Kidney (tissue), 22 donors: ENCODE measurements at places on chromosomes 11 and 22. TPM values are rescaled to one million over a fixed set of nuclear protein-coding genes. Genes with fewer than 3 reads are reported as not detected.

The OVOL1 gene
- polyA plus RNA-seq = 6.7 TPM

The PTPN5 gene
- 0.17 TPM for polyA plus RNA-seq

The OR5A1 gene
- polyA plus RNA-seq = not detected

The ANKK1 gene
- 0.19 TPM for polyA plus RNA-seq

The XKR3 gene
- polyA plus RNA-seq = not detected

The RAB3IL1 gene
- polyA plus RNA-seq = 27.8 TPM

The MFNG gene
- polyA plus RNA-seq = 9.1 TPM

The TMEM86A gene
- 17.1 TPM for polyA plus RNA-seq

The OR8G5 gene
- polyA plus RNA-seq = not detected

The NEFH gene
- polyA plus RNA-seq = 1.7 TPM

The SNX32 gene
- polyA plus RNA-seq = 0.43 TPM

DNA sequence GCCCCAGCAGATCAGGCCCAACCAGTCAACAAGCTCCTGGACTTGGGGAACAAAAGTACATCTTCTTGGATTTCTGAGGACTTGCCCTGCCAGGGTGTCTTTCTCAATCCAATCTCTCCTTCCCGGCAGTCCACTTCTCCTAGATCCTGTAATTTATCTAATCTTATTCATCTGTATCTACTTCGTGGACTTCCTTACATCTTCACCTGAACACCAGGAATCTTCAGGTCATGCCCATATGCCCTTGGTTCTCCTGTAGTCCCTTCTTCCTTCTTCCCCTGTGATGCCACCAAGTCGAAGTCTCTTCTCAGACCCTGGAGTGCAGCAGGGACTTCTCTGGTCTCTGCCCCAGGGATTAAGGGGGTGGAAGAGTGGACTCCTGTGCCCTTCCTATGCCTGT, 100.3 kb downstream of the ZNF280B start:
- no peak for DNase-seq

- peak; percentile 74 for DNase-seq
These were observed at the start of gene BRD1 for GRCh38 chr22:49827853-49828598. Gene BRD1, minus strand, starts transcription at chr22:49827873. Its CDS starts 3,556 bp downstream, at chr22:49824317.

GRCh38 chr11:94310191-94310875, 6.0 kb downstream of the IZUMO1R start:
- no peak for DNase-seq

GRCh38 chr11:62922653-62923431, 1.7 kb upstream of the CHRM1 start:
- peak; percentile 73 for DNase-seq

GRCh38 chr22:43310311-43310710, 32.9 kb downstream of the SCUBE1 start:
- no peak for DNase-seq

- DNase-seq = no peak
These were observed 171.6 kb upstream of the MTNR1B start for GRCh38 chr11:92797874-92798273.

DNA sequence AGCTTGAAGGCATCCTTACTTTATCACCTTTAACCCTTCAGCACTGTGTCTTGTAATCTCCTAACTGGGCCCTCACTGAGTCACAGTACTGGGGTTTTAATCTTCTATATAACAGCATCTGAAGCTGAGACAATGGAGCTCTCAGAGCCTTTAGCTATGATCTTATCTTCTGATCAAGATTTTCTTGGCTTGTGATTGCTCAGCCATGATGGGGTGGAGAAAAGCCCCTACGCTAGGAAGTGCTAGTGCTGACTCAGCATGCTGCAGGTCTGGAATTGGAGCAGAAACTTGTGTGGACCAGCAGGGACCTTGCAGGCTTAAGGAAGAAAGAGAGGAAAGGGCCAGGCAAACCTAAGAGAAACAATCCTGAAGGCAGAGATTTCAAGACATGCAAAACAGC, 71.7 kb upstream of the EED start:
- no peak for DNase-seq

GRCh38 chr22:45640291-45640940, 31.2 kb upstream of the ATXN10 start:
- DNase-seq = no peak

DNA sequence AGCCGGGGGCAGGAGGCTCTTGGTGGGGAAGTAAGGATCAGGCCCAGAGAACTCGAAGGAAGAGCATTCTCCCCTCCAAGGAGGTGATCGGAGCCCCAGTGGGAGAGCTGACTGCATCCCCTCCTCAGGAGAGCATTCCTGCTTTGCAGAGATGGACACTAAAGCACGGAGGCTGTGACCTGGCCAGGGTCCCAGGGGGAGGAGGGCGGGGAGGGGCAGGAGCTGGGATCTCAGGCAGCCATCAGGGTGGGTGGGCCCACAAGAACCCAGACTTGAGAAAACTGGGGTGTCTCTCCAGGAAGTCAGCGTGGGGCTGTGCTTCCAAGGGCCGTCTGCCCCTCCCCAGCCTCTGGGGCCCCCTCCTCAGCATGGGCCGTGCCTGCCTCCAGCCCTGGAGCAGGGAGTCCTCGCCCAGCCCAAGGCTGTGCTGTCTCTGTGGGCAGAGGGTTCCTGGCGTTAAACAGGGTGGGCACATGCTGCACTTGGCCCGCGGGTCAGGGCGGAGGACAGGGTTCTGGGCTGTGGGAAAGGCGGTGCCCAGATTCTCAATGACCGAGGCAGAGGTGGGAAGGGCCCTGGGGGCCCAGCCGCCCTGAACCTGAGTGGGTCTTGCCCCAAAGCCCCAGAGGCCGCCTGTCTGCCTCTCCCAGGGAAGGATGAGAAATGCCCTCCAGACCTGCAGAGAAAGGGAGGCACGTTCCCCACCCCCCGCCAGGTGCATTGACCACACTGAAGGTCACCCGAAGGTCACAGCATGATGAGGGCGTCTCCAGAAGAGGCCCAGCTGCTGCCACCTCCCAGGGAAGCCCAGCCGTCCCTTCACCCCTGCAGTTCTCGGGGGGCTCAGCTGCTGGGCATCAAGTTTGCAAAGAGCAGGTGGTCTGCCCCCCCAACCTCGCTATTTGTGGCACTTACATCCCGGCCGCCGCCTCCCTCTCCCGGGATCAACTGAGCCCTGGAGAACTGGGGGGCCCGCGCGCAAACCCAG, 643 bp downstream of the CEND1 start:
- DNase-seq = no peak

DNA sequence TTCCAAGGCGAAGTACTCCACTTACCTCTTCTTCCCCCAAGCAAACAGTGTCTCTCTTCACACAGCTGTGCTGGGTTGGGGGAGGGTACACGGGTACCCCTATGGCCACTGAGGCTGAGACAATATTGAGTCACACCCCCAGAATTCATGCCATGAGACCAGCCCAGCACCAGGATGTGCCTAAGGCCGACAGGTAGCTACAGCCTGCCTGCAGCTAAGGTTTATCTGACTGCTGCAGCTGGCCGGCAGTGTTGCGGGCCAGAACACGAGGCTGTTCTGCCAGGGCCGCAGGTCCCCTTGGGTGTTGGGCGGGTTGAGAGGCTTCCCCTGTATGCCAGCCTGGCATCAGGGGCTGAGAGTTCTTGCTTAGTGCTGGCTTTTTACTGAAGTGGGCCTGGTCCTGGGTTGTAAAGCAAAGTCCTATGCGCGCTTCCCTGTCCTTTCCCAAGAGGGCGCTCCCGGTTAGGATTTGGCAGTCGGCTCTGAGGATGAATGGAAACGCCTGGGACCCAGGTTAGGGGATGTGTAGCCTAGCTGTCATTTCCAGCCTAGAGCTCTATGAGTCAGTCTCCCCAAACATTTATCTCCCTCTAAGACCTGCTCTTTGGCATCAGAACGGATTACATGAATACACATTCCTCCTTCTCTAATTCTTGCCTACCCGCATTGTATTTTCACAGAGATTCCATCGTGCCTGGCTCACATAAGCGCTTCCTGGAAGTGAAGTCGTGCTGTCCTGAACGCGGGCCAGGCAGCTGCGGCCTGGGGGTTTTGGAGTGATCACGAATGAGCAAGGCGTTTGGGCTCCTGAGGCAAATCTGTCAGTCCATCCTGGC, 7.1 kb downstream of the USP18 start:
- peak; percentile 80 for DNase-seq

DNA sequence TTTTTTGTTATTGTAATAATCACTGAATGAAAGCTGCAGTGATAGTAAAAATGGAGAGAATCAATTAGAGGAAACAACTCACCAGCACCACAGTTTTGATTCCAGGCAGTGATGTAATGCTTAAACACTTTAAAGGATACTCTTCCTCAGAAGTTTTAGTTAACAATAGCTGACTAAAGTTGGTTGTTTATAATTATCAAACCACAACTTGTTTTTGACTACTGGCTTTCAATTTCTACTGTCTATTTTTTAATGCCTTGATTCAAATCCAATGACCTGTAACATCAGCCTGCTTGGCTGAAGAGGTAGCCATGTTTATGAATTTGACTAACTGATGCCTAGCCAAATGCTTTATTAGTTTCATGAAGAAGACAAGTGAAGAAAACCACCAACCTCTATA, 18.2 kb upstream of the CASP12 start:
- DNase-seq = no peak

DNA sequence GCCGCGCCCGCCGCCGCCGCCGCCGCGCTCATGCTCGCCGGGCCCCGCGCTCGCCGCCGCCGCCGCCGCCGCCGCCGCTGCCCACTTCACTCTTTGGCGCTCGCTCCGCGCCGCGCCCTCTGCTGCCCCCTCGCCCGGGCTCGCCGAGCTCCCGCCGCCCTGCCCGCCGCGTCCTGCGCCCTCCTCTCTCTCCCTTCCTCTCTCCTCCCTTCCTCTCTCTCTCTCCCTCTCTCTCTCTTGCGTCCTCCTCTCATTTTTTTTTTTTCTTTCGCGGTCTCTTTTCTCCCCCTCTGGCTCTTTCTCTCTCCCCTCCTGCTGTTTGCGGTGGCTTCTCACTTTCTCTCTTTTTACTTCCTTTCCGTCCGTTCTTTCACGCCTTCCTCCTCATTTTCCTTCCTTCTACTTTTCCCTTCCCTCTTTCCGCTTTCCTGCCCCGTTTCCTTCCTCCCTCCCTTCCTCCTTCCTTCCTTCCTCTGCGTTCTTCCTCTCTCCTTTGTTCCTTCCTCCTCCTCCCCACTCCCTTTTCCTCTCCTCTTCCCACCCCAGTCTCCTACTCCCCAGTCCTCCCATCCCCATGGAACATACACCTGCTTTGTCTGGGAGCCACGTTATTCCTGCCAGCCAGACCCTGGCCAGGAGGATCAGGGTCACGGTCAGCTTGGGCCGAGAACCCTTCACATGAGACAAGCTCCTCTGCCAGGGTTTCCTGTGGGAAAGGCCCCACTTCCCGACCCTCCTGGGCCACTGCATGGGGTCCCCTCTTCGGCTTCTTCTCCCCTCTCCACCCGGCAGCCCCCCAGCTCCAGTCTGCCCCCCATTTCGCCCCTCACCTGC, 19.3 kb upstream of the SHISAL1 start:
- DNase-seq = peak; percentile 62

- no peak for DNase-seq
These were observed 5.9 kb downstream of the RHOG start for GRCh38 chr11:3834664-3835461.

DNA sequence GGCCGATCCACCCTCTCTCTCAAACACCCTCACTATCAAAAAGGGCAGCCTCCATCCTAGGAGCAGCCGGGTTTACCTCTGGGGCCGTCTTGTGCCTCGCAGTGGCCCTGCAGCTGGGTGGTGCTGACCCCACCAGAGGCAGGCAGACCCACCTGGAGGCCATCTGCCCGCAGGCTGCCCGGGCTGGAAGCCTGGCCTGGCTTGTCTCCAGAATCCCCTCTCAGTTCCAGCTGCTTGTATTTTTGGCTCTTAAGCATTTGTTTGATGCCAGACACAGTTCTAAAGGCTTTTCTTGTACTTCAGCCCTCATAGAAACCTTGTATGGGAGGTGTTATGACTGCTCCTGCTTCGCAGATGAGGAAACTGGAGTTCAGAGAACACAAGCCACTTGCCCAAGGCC, 4.2 kb upstream of the NFAM1 start:
- no peak for DNase-seq

- peak; percentile 79 for DNase-seq
These were observed 817 bp upstream of the IFITM5 start for GRCh38 chr11:299951-300735.

- DNase-seq = no peak
These were observed 2.1 kb upstream of the INPP5J start for GRCh38 chr22:31120642-31121041.

DNA sequence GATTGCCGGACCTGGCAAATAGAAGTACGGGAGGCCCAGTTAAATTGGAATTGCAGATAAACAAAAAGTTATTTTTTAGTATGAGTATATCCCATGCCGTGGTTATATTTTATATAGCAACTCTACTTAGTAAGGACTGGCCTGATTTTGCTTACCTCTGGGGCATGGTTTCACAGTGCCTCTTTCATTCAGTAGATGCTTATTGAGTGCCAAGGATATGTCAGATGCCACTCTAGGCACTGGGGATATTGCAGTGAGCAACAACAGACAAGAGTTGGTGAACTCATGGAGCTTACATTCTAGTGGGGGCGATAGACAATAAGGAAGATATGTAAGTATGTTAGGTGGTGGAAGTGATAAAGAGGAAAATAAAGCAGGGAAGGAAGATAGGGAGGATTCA, 112.2 kb downstream of the TEAD1 start:
- no peak for DNase-seq
